ENCODE measurements at places on chromosomes 2 and 18. TPM values are rescaled to one million over a fixed set of nuclear protein-coding genes. Genes with fewer than 3 reads are reported as not detected.

The CD302 gene
- total RNA-seq: 0.29 TPM

The PLB1 gene
- 0.61 TPM for total RNA-seq

The B3GNT7 gene
- total RNA-seq: 0.19 TPM

DNA sequence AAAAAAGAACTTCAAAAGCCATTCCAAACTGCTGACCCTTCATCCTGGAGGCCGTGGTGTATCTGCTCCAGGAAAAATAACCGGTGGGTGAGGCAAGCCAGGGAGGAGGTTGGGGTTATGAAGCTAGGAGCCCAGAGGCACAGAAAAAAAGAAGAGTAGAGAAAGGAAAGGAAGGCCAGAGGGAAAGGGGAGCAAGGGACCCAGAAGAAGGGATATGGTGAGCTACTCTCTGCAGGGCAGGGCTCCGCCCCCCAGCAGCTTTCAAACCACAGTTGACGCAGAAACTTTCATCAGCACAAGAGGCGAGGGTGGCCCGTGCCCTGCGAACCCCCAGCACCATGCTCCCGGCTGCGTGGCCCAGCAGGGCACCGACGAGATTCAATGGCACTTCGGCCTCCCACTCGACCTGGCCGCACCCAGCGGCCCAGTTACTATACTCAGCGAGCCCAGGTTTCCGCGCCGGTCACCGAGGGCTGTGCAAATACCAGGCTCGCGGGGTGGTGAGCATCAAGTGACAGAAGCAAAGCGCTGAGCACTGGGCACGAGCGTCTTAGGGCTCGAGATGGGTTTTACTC is 665 bp downstream of the MCM6 start:
- peak; percentile 77 for ATAC-seq

The GKN2 gene
- not detected for total RNA-seq

DNA sequence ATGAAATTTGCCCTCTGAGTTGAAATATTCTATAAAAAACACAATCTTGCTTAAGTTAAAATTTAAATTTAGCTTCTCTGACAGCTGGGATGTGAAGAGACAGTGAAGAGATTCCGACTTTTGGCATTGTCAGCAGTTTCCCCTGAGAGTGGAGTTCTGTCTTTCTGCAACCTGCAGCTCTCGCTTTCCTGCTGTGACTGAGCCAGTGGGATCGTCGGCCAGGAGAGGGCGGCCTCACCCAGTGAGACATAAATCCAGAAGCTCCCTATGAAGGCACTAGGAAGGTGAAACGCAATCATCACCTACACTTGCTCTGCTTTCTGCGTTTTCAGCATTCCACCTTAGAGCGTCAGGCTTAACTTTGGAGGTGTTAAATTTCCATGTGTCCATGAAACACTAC is 75.4 kb upstream of the HNMT start:
- no peak for ATAC-seq

The TMEM163 gene
- total RNA-seq: 0.26 TPM

GRCh38 chr2:220835583-220835982 is 736.5 kb downstream of the EPHA4 start:
- no peak for ATAC-seq

The DSG2 gene
- total RNA-seq: 0.11 TPM

DNA sequence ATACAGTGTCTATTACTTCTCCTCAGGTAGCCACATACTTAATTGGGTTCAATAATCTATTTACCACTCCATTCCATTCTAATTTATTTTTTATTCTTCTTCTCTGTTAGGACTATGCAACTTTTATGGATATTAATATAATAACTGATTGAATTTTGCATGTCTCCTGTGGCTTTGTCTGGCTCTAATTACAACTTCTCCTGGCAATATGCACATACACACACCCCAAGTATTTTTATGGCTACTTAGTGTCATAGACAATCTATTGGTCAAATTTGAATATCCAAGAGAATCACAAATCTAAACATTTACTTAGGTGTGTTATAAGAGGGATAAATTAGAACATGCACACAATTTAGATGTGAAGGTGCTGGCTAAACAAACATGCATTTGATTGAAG is 73.1 kb downstream of the BOD1L2 start:
- no peak for ATAC-seq

DNA sequence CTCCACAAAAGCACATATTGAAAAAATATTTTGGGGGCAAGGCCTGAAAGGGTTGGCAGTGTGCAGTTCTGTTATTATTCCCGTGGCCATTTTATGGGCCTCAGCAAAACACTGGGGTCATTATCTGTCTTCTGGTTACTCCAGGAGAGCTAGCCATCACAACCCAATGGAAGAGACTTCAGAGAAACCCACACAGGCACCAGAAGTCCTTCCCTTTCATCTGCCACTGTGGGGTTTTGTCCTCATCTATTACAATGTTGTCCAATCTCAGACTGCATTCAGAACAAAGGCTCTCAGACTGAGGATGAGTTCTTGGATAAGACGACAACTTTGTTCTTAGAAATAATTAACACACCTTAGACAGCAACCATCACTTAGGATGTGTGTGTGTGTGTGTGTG is 98.4 kb downstream of the PIEZO2 start:
- ATAC-seq: no peak

- no peak for ATAC-seq
Measured at GRCh38 chr2:150339282-150339681, 148.2 kb downstream of the RND3 start.

The SOWAHC gene
- total RNA-seq: 1.7 TPM

The HS1BP3 gene
- 8.9 TPM for total RNA-seq

The CTDP1 gene
- 48.5 TPM for total RNA-seq

GRCh38 chr2:172376505-172377125 is 50.8 kb upstream of the ITGA6 start:
- no peak for ATAC-seq

The MEP1B gene
- 0.11 TPM for total RNA-seq

- no peak for ATAC-seq
Measured at GRCh38 chr2:45724335-45724734, 72.9 kb downstream of the PRKCE start.

- ATAC-seq: no peak
Measured at GRCh38 chr2:5690718-5691220, 1.4 kb upstream of the SOX11 start.

The RANBP2 gene
- 54.8 TPM for total RNA-seq

The TAF4B gene
- 14.1 TPM for total RNA-seq

DNA sequence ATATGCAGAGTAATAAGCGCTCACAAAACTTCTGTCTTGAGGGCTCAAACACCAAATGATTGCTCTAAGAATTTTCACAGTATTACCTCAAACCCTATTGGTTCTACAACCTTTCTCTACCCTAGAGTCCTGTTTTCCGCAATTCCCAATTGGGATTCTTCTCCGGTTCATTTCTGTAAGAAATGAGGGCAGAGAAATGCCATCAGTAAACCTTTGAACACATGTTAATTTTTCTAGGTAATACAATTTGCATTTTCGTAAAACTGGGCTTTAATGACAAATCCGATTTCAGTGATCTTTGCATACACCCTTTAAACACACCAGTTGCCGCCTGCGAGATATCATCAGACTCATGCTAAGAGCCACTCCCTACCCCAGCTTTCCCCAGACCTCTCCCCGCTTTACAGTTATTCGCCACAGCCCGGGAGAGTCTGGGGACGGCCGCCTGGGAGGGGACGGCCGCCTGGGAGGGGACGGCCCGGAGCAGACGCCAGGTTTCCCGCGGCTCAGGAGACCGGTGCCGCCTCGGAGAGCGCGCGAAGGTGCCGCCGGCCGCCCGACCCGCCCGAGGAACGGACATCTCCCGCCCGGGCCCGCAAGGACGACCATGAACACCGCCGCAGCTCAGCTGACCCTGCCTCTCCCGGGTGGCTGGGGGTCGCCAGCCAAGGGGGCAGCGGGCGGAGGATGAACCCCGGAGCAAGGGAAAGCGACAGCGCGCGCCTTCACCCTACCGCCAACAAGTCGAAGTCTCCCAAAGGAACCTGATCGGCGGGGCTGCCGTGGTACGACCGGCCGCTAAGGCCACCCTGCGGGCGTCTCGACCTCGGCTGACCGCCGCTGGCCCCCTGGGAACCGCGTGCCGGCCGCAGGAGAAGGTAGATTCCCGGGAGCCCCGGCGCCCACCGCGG is 463 bp downstream of the SMC6 start:
- peak; percentile 70 for ATAC-seq

DNA sequence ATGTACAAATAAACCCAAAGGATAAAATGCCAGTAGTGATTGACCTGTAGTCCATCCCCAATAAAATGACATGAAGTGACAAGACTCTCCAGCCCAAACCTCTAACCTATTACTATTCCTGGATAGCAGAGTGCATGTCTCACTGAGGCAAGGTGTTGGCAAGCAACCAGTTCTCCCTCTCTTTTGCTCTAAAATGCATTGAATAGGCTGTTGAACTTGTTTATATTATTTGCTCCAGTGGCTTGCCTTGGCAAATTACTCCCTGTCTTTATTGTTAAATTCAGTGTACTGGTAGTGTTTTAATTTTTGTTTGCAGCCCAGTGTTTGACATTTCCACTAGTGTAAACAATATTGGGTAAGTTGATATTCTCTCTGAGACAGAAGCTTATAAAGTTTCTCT is 70.5 kb downstream of the CSRNP3 start:
- ATAC-seq: no peak

GRCh38 chr2:46548103-46548486 is 68.7 kb downstream of the TMEM247 start:
- no peak for ATAC-seq

GRCh38 chr2:95275601-95276243 is 1.5 kb downstream of the PROM2 start:
- no peak for ATAC-seq

GRCh38 chr2:197915548-197916265 is 111.3 kb downstream of the PLCL1 start:
- no peak for ATAC-seq

GRCh38 chr2:43136011-43136799 is 90.2 kb downstream of the ZFP36L2 start:
- ATAC-seq: no peak

DNA sequence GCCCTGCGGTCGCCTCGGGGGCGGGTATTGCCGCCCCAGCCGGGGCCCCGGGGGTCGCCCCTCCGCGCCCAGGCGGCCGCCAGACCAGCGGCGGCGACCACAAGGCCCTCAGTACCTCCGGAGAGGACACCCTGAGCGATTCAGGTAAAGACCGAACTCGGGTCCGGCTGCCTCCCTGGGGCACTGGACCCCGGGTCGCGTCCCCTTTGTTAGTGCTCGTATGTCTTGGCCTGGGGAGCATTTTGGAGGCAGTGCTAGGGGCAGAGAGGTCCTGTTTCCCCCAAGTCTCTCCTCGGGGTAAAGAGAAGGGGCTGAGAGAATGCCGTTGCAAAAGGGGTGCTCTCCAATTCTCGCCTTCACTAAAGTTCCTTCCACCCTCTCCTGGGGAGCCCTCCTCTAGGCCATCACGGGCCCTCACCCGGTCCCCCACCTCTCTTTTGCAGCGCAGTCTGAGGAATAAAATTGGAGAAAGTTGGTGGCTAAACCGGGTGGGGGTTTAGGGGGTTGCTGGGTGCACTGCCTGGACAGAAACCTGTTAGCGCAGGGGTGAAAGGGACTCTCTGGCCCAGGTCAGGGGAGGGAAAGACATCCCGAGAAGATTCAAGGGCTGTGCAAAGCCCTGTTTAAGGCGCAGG is 2.5 kb downstream of the MYCN start:
- no peak for ATAC-seq

DNA sequence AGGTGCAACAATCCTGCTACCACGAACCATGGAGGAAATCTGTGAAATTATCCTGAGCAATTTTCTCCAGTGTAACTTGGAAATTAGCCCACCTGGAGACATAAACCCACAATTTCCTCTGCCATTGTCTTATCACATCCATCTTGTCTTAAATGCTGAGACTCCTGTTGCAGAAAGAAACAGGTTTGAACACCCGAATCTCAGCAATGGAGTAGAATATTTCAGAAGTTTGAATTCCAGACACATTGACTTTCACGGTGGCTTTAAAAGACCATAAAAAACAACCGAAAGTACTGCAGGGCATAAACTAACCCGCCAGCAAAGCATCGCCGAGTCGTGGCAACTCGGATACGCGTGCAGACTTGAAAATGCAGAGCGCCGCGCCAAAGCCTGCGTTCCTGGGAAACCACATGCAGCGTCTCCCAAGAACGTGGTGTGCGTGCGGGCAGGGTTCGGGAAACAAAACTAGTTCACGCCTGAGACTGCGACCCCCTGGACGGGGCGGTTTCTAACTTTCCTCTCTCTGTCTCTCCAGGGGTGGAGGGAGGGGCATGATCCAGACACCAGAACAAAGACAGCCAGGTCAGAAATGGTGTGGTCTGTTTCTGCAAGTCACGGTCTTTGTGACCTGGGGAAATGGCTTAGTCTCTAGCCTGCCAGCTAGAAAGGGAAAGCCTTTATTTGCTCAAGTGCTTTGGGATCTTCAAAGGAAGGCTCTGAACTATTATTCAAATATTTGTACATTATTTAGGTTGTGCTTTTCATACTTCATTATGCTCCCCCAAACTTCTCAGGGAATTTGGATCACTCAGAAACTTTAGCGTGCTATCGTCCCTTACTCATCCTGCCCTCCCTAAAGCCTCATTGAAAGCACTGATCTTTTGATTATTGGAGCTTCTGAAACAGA is 26.9 kb upstream of the KCTD1 start:
- no peak for ATAC-seq

The THSD7B gene
- total RNA-seq: not detected

DNA sequence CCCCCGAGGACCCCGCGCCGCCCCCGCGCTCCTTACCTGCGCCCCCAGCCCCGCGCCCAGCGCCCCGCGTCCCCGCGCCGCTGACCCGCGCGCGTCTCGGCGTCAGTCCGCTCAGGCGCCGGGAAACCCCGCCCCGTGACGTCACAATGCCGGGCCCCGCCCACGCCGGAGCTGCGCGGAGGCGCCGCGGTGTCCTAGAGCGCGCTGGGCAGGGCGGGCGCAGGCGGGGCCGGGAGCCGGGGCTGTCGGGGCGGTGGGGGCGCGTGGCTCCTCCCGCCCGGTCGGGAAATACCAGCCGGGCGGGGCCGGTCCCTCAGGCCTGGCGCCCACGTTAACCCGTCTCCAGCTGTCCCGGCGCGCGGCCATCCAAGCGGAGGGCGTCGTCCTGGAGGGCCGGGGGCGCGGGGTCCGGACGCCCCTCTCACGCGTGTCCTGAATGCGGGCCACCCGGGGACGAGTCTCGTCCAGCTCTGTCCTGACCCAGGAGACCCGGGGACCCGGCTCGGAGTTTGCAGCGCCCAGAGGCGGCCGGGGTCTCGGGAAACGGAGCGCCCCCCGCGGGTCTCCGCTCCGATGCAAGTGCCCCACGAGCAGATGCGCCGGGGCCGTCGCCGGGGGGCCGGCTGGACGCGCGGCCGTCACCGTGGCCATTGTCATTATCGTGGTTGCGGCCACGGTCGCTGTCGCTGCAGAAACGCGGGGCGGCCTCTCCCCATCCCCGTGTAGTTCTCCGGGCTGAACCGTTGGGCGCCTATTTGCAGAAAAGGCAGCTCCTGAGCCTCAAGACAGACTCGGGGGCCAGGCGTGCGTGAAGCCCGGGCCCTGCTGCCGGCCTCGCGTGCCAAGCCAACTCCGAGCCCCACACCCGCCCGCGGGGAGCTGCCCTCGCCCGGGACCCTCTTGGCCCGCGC is at the start of gene SLC66A2:
SLC66A2 (minus strand) TSS at position 109 of the 911 bp plus-strand sequence. CDS start 727 bp downstream, outside the sequence.
- peak; percentile 86 for ATAC-seq

DNA sequence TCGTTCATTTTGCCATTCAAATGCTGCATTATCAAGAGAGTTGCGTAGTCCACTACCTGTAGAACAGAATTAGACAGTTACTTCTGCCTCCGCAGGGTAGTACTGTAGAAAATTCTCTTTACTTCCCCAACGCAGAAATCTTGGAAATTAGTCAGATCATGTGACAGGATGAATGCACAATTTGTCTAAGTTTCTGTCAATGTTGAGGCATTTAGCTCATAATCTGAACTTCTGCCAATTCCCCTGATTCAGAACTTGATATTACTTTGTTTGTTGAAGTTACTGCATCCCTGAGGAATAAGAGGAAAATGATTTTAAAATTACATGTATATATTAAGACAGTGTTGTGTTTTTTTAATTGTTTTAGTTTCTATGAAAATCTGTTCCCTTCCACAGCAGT is 83.4 kb downstream of the TTC27 start:
- ATAC-seq: no peak

The ANKRD29 gene
- not detected for total RNA-seq

The FRZB gene
- not detected for total RNA-seq
